ENCODE measurements at places on chromosomes 3 and 15.

- DNase-seq = no peak
Measured at GRCh38 chr3:128573707-128574162, 76.9 kb downstream of the RPN1 start.

- no peak for DNase-seq
Measured at GRCh38 chr3:12586403-12586802, 29.5 kb downstream of the MKRN2 start.

DNA sequence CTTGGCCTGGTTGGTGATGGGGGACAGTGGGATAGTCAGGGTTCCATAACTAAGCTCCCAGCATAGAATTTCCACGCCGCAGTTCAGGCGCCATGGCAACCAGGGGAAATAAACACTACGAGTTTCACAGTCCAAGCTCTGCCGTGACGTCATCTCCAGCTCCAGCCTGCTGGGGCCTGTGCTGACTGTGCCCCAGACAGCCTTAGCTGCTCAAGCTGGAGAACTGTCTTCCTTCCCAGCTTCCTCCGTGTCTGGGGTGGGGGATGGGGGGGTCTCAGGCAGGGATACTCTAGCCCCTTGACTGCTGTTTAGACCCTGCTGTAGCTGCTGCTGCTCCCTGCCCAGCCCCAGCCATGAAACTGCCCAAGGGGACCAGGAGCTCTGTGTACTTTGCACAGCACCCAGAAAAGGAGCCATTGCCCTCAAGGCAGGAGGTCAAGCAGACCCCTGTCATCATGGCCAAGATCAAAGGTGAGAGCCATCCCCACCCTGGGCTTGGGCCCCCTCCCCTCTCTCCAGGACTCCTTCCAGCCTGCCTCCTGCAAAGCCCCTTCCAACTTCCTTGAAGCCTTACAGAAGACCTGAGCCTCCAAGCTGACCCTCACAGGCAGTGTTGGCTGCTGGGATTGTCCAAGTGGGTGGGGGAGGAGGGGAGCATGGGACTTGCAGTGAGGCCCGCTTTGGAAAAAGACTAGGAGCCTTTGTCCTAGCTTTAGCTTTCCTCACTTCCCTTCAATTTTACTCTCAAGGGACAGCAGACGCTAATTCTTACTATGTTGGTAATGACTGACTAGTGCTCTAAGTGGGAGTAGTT, 11.4 kb upstream of the CSPG4 start:
- DNase-seq = peak; percentile 79

DNA sequence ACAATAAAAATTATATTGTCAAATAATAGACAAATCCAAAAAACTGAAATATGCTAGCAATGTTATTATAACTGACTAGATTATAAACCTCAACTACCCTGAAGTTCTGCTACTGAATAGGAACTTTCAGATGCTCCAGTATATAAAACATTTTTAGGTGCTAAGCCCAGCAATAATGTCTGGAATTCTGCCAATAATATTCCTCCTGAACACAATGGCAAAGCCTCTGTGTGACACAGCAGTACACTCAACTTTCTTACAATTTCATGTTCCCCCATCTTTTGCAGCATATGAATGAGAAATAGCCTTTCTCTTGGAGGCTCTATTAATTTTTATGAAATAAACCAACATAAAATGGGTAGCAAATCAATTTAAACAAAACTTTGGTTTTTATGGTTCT, 29.5 kb downstream of the ATOSA start:
- DNase-seq = no peak

DNA sequence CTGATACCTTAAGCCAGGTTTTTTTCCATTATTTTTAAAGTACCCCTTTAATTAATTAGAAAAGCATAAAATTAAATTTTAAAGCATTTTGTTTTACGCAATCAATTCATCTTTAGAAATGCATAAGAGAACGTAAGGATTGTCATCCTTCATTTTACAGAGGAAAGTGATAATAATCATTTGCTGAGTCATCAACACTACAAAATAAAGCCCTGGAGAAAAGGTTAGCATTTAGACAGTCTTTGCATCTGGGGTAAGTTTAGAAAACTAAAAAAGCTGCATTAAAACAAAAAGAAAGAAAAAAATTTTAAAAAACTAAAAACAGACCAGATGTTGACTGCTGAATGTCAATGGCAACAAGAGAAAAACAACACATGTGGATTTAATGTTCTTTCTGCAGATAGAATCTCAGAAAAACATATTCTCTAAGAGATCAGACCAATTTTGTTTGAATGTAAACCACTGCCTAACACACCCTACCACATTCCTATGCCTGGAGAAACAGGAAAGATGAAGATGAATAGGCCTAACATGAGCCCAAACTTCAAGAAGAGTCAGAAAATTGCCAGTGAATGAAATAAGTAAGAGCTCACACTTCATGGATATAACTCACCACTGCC, 59.9 kb downstream of the SUCNR1 start:
- DNase-seq = no peak

DNA sequence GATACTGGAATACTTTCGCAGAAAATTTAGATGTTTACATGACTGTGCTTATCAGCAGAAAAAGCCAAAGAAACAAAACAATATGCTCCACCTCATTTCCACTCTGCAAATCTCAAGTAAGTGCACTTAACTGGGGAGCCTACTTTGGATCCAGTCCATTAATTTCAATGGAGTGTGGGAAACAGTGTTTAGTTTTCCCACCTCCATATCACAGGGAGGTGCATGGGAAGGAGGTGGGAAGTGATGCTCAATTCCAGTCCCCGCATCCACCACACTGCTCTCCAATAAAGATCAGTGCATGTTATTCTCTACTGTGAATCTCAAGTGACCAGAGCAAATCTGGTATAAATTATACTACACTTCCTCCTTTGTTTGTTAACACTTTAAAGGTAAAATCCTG, 2.9 kb downstream of the NEDD4 start:
- DNase-seq = no peak

- peak; percentile 25 for DNase-seq
Measured at GRCh38 chr3:10259798-10260197, 11.5 kb downstream of the TATDN2 start.

DNA sequence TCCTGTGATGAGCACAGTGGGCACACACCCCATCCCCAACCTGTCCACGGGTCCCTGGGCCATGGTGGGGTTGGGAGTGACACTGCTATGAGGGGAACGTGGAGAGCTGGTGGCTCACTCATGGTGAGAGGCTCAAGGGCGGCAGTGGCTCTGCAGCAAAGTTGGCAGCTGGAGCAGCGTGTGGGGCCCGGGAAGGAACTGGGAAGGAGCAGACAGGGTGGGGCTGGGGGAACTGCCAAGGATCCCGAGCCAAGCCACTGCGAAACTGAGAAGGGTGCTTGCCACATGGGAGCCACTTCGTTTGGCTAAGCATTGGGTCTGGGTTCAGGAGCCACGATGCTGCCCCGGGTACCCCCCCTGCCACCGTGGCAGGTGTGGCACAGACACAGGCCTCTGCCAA, 80.1 kb downstream of the SNRK start:
- peak; percentile 54 for DNase-seq

DNA sequence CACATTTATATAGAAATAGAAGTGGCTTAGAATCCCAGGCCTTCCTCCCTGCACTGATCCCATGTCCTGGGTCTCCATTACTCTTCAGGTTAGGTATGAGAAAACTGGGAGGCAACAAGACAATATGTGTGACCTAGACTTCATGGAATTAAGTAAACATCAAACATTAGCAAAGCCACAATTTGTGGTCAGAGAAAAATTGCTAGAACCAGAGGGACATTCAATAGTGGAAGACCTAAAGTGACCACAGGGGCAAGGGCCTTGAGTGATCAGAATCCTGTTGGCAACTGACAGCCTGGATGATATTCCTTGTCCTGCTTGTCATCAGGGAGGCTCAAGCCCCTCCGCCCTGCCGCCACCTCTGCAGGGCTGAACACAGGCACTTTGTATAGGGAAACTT, 322.8 kb upstream of the CTNNB1 start:
- no peak for DNase-seq

DNA sequence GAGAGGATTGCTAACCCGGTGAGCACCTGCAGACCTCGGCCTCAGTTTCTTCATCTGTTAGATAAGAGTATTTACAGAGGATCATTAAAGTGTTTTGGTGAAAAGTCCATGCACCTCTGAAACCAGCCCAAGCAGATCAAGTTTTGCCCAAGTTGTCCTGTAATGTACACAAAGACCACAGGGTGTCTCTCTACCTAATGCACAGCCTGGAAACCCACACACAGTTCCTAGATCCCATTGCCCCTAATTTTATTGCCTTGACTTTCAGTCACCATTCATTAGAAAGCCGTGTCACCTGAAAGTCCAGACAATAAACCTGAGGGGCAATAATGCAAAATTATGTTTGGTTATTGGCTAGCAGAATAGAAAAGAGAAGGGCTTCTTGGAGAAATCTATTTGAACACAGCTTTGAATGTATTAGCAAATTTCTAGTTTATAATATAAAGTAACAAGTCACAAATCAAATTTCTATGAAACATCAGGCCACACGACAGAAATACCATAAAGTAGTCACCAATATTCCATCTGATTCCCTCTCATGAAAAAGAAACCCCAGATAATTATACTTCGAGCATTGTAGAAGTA, 161.3 kb upstream of the SLC2A2 start:
- DNase-seq = no peak

- DNase-seq = no peak
Measured at GRCh38 chr3:20810555-20810954, 624.5 kb upstream of the SGO1 start.

DNA sequence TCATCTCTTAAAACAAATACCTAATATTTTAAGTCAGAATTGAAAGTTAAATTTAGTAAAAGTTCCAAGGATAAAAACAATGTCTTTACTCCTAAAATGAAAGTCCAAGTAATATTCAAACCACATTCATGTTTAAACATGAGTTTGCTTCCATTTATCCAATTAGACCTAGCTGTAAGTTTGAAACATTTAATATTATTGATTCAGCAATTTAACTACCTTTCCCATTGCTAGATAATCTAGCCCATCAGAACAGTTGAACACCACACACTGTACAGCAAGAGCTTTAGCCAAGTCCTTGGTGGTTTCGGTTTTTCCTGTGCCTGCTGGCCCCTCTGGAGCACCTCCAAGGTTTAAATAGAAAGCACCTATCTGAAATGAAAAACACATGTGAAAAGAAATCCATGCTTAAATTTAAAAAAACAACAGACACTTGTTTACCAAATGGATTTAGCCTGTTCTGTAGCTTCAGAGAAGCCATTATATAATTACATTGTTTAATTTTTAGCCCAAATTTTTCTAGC, 97.8 kb downstream of the DNAH12 start:
- no peak for DNase-seq

DNA sequence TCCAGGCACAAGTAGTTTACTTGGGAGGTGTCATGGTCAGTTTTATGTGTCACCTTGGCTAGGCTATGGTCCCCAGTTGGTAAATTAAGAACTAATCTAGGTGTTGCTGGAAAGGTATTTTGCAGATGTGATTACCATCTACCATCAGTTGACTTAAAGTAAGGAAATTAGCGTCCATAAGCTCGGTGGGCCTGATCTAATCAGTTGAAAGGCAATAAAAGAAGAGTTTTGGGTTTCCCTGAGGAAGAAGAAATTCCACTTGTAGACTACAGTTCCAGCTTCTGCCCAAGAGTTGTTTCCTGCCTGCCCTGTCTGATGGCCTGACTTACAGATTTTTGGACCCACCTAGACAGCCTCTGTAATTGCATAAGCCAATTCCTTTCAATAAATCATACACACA, 438.7 kb upstream of the PROK2 start:
- no peak for DNase-seq

GRCh38 chr15:70200511-70201424, 103.1 kb upstream of the TLE3 start:
- DNase-seq = peak; percentile 28

DNA sequence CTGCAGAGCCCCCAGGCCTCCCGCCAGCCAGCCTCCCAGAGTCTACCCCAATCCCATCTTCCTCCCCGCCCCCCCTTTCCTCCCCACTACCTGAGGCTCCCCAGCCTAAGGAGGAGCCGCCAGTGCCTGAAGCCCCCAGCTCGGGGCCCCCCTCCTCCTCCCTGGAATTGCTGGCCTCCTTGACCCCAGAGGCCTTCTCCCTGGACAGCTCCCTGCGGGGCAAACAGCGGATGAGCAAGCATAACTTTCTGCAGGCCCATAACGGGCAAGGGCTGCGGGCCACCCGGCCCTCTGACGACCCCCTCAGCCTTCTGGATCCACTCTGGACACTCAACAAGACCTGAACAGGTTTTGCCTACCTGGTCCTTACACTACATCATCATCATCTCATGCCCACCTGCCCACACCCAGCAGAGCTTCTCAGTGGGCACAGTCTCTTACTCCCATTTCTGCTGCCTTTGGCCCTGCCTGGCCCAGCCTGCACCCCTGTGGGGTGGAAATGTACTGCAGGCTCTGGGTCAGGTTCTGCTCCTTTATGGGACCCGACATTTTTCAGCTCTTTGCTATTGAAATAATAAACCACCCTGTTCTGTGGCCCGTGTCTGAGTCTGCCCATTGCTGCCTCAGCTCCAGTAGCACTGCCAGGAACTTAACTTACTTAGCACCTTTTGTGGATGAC, 32.2 kb downstream of the PTPN23 start:
- DNase-seq = peak; percentile 53

GRCh38 chr15:88800026-88800425, 3.2 kb upstream of the ACAN start:
- DNase-seq = no peak

DNA sequence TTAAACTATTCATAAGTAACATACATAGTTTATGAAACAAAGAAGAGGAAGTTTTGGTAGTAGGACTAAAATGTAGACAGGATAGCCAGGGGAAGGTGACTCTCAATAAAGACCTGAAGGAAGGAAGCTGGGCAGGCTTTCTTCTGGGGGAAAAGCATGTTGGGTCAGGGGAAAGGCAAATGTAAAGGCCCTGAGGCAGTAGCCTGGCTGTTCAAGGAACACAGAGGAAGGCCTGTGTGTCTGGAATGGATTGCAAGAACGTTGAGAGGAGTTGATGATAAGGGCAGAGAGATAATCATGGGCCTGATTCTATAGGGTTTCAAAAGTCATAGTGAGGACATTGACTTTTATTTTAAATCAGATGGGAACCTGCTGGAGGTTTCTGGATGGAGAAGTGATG, 167.6 kb downstream of the SNRK start:
- no peak for DNase-seq

DNA sequence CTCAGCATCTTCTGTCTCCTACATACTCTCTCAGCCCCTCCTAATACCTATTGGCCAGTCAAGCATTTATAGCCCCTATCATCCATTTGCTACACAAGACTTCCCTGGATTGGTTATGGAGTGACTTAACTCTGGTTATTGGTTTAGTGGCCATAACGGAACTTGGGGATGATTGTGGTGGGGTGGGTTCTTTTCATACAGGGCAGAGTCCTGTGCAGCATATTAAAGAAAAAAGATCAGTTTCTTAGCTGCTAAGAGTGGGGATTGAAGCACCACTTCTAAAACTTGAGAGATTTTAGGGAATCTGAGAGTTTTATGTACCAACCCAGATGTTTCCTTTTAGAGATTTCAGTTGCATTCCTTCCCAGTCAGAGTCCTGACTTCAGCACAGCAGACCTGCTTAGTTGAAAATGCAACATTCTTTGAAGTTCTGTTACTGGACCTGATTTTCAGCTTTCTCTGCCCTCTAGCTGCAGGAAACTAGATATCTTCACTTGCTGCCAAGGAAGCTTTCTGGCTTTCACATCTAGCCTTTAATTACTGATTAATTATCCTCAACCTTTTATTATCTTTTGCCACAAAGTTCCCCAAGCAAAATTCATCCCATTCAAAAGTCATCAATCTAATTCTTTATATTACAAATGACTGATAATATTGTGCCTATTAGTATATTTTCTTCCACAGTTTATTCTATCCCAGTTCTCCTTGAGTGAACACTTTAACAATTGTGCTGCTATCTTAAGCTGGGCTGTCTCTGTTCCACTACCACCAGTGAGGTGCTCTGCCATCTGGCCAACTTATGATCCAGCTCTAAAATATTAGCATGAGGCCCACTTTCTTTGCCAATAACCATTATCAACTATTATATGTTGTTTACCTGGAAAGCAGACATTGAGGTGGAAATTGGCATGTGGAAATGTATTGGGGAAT, 906.0 kb upstream of the ALCAM start:
- DNase-seq = no peak
